ENCODE measurements at places on chromosomes 16 and 17.

- peak; percentile 27 for DNase-seq
Measured at GRCh38 chr16:69481901-69482341, 57.5 kb downstream of the CYB5B start.

DNA sequence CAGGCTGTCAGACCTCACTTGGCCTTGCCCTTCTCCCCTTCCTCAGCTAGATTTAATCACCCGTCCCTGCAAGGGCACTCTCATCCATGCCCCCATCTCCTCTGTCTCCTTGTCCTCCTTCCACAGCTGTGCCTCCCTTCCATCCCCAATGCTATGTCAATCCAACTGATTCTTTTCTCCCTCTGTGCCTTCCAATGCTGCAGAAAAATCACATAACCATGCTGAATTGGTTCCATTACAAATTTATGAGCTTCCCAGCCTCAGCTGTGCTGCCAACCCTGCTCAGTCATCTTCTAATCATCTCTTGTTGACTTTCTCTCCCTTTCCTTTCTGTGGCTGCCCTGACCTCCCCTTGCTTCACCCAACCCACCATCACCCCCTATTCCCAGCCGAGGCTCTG lies 56.3 kb upstream of the PIRT start:
- no peak for DNase-seq

- DNase-seq, result peak; percentile 47
Measured at GRCh38 chr17:29219378-29220047, 27.1 kb upstream of the CRYBA1 start.

- no peak for DNase-seq
Measured at GRCh38 chr17:73360961-73361761, 49.4 kb upstream of the CDC42EP4 start.

DNA sequence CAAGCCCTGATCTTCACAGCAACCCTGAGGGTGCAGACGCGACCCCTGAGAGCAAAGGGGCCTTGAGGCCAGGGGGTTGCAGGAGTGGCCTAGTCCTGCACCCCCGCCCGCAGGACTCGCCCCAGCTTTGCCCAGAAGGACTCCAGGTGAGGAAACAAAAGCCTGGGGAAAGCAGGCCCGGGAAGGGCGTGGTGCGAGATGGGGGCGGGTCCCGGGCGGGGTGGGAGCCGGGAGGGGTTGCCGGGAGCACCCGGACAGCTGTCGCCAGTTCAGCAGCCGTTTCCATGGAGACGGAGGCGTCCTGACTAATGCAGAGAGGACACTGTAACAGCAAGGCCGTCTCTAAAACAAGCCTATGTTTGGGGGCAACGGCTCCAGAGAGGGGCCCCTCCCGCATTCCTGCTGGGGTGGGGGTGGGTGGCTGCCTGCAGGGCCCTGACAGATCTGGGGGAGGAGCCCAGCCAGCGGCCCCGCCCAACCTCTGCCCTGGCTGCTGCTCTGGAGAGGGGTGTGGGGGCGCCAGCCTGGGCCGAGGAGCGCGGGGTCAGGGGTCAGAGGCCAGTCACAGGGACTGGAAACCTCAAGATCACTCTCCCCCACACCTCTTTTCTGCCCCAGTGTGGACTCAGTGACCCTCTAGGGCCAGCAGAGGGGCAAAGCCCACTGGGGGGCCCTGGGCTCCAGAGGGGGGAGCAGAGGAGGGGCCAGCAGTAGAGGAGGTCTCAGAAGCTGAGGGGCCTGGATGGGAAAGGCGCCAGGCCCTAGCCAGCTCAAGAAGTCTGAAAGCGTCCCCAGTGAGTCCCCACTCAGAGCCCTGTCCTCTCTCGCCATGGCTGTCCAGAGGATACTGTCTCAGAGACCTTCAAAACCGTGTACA lies 3.1 kb upstream of the TPPP3 start:
- DNase-seq, result no peak

DNA sequence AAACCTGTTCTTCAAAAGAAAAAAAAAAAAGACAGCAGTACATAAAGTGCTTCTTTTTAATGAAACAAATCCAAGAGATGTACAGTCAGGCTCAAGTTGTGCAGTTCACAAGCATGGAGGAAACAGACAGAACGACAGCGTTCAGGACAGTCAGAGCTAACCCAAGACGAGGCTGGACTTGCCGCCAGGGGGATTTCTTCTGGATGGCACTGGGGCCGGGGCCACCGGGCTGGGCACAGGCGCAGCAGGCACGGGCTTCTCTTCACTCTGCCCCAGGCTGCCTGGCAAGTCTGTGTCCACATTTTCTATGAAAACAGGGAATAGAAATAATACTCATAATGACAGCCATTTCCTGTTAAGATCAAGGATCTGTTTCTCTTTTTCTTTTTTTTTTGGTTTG lies 4.4 kb upstream of the NT5C start:
- no peak for DNase-seq

GRCh38 chr17:37393352-37393751 lies 13.3 kb downstream of the ACACA start:
- DNase-seq, result no peak

DNA sequence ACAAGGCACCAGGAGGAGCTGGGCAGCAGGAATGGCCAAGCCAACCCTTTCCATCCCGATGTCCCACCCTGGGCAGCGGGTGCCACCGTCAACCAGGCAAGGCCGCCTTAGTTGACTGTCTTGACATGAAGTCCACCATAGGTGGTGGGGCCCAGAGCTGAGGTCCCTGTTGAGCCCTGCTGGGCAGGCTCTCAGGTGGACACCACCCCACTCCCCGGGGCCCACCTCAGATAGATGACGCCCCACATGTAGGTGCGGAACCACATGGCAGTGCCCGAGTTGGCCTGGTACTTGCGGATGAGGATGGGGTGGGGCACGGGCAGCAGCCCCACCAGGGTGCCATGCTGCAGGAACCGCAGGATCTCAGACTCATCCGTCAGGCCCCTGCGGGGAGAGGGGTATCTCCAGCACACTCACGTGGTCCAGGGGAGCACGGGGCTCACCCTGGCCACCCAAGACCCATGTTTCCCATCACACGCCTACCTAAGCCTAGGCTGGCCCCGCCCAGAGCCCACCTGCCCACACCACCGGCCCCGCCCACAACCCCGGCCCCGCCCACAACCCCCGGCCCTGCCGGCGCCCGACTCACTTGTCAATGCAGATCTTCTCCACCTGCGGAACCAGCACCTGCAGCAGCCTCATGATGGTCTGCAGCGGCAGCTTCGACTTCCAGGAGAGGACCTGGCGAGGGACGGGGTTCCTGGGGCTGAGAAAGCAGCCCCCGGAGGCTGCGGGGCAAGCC lies 16.2 kb downstream of the OTOP3 start:
- DNase-seq, result no peak

GRCh38 chr17:64683796-64684195 lies 21.7 kb upstream of the SMURF2 start:
- DNase-seq, result no peak

DNA sequence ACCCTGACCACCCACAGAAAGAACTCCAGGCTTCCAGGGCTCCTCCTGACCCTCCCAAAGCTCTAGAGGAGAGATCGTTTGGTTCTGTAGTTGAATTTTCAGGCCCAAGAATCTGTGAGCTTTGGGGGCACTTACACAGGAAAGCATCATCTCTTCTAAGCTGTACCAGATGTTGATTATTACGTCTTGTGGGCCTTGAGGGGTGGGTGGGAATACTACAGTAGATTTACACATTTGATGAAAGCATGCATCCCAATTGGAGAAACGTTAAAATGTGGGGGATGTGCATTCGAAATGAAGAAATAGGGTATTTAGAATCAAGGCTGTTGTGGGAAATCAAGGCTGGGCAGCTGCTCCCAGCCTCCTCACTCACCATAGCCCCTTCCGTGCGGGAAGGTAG lies 61.9 kb downstream of the MGAT5B start:
- DNase-seq, result no peak

DNA sequence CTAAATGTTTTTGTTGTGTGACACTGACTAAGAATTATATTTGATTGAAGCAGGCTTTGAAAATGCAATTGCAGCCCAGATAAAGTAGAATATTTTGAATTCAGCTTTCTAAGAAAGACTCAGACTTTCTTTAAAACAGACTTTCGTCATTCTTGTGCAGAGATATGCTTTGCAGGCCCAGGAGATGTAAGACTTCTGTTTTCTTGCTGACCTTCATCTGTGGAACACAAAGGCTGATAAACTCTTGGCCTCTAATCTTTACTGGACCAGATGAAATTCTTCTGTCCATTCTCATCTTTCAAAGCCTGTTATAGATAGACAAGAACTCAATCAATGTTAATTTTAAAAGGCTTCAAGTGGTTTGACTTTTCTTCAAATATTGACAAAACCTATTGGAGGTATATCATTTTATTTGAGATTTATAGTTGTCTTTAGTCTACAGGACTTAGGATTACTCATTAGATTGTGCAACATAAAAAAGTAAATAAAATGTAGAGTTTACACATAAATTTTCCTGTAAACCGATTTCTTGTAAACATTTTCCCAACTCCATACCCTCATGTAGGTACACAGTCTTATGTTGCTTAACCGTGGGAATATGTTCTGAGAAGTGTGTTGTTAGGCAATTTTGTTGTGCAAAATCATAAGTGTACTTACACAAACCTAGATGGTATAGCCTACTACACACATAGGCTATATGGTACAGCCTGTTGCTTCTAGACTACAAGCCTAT lies 94.2 kb downstream of the MAP2K4 start:
- DNase-seq, result no peak

- no peak for DNase-seq
Measured at GRCh38 chr16:72313903-72314302, 141.9 kb upstream of the PMFBP1 start.

- DNase-seq, result no peak
Measured at GRCh38 chr16:15857724-15858560, 1.1 kb upstream of the MYH11 start.

DNA sequence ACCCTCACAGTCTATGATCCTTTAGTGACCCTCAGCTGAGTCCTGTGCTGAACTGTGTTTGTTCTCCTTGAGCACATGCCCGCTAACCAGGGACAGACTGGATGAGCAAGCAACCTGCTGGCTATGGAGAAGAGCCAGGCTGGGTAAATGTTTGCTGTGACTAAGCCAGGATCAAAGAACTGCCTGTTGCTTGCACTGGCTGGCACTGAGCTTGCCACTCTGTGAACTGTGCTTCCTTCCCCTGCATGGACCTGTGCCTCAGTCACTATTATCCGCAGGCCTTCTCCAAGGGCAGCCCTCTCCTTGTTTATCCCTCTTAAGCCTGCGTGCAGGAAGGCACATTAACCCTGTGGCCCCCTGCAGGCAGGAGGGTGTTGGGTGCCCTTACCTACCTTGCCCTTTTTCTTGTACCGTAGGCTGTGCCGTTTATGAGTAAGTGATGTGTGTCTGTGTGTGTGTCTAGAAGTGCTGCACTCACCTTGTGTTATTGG lies 7.4 kb downstream of the PNPO start:
- DNase-seq, result no peak

DNA sequence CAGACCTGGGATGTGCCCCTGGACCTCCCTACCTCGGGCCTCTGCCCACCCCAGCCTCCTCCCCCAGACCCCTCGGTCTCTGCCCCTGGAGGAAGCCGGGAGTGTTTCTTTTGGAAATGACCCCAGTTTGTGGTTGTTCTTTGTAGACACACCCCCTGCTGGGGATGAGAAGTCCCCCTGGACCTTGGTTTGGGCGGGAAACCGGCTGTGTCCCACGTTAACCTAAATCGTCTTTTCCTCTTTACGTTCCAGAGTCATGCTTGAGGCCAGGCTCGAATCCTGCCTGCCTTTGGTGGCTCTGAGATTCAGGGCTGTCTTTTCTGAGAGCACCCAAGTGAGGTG lies 116.6 kb downstream of the METRNL start:
- peak; percentile 88 for DNase-seq

DNA sequence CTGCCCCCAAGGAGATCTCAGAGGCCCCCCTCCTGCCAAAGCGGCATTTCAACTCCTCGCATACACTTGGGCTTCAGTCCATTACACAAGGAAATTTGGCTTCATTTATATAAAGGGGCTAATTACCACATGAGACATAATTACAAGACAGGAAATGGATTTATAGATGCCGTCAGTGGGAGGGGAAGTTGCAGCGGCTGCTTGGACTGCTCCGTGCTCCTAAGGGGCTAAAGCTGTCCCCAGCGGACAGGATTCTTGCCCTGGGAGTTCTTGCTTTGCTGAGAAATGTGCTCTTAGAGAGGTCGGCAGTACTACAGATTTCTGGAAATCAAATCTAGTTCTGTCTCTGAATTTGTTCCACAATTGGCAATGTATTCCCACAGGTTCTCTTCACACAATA lies 57.2 kb upstream of the NLK start:
- DNase-seq, result no peak

DNA sequence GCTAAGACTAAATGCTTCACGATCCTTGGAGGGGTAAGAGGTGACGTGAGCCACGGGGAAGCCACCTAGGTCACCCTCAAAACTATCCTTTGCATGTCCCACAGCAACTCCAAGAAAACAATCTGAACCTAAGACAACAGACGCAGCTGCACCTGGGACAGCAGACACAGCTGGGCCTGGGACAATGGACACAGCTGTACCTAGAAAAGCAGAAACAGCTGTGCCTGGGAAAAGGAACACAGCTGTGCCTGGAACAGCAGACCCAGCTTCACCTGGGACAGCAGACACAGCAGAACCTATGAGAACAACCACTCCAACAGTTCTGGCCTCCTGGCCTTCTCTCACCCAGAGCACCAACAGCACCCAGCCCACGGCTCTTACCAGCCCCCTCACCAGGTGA lies 11.7 kb upstream of the CD300LD start:
- no peak for DNase-seq

DNA sequence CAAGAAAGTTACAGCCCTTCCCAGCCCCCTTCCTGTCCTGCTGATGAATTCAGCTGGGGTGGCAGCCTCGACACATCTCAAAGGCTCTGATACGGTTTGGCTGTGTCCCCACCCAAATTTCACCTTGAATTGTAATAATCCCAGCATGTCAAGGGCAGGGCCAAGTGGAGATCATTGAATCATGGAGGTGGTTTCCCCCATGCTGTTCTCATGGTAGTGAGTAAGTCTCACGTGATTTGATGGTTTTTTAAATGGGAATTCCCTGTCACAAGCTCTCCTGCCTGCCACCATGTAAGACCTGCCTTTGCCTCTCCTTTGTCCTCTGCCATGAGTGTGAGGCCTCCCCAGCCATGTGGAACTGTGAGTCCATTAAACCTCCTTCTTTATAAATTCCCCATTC lies 163.2 kb upstream of the FOXF1 start:
- DNase-seq, result no peak

GRCh38 chr16:67268136-67268579 lies 11.2 kb upstream of the PLEKHG4 start:
- no peak for DNase-seq

- DNase-seq, result no peak
Measured at GRCh38 chr17:17957584-17957916, 14.7 kb downstream of the TOM1L2 start.

DNA sequence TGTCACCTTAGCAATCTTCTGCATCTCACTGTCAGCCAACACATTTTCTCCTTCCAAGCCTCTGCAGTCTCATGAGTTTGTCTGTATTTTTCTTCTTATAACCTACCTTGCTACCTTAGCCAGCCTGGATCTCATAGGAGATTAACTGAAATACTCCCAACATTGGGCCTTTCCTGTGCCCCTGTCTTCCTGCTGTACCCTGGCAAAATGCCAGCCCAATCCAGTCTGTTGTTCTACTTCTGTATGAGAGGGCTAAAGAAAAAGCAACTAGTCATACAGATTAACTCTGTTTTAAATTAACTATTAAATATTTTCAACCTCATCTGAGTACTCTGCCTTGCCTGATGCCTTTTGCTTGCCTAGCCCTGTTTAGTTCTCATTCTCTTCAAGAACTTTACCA lies 18.4 kb downstream of the GOSR1 start:
- no peak for DNase-seq

- DNase-seq, result no peak
Measured at GRCh38 chr16:1331712-1332617, 1.5 kb upstream of the BAIAP3 start.

GRCh38 chr16:57360321-57360935 lies 1.8 kb downstream of the CCL22 start:
- DNase-seq, result no peak
